ENCODE measurements at places on chromosomes 16 and 17.

- no peak for DNase-seq
Measured at GRCh38 chr17:30957741-30958140, 13.1 kb upstream of the RNF135 start.

DNA sequence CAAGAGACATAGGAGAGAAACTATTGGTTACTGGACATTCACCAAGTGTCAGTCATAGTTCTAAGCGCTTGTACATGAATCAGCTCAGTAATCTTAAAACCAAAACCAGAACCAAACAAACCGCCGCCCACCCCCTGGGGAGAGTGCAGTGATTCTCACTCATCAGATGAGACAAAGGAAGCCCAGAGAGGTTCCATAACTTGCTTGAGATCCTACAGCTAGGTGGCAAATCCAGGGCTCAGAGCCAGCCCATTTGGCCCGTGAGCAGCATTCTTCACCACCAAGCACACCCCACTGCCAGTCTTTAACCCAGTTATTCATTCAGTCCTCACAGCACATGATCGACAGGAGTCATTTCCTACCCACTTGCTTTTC, 37.2 kb upstream of the RGS9 start:
- DNase-seq = peak; percentile 94

GRCh38 chr16:769184-769784, 8.8 kb downstream of the MSLN start:
- no peak for DNase-seq

DNA sequence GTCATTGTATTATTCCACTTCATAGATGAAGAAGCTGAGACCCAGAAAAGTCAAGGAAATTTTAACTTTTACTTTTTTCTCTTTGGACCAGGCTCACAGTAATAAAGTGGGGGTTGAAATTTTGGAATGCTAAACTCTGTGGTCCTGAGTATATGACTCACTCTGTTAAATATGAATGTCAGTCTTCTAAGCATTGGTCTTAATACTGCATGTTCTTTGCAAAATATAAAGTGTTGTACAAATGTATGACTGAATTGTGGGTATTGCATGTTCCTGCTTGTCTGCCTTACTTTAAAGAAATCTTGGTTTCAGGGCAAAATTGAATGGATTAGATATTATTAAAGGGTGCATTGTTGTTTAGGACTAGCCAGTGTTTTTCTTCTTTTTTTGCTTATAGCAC, 950.8 kb upstream of the GOT2 start:
- DNase-seq = no peak

DNA sequence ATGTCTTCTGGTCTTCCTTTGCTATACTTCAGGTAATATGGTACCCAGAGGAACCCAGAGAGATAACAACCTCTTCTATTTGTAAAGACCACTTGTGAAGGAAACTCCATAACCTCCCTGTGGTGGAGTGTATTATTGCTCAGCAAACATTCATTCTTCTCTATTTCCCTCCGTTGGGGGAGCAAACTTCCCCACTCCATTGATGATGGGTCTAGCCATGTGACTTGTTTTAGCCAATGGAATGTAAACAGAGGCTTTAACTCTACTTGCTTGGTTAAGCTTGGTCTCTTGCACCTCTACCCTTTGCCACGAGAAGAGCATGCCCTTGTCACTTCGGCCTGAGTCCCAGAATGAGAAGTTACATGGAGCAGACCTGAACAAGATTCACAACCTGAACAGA, 30.0 kb upstream of the SKAP1 start:
- DNase-seq = no peak

DNA sequence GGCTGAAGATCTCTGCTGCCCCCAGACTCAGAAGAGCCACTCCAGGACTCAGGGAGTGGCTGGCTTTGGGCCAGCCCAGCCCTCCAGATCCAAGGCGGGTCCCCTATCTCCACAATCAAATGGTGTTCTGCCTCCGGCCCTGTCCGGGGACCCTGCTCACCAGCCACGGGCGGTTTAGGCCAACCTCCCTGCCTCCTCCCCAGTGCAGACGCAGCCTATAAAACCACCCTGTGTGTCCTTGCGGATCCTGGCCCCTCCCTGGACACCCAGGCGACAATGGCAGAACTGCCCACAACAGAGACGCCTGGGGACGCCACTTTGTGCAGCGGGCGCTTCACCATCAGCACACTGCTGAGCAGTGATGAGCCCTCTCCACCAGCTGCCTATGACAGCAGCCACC, at the start of gene SLC12A3:
TSS of gene SLC12A3 (plus strand) at position 248 of the 400 bp plus-strand sequence. CDS start at position 277, 29 bp downstream.
- no peak for DNase-seq

DNA sequence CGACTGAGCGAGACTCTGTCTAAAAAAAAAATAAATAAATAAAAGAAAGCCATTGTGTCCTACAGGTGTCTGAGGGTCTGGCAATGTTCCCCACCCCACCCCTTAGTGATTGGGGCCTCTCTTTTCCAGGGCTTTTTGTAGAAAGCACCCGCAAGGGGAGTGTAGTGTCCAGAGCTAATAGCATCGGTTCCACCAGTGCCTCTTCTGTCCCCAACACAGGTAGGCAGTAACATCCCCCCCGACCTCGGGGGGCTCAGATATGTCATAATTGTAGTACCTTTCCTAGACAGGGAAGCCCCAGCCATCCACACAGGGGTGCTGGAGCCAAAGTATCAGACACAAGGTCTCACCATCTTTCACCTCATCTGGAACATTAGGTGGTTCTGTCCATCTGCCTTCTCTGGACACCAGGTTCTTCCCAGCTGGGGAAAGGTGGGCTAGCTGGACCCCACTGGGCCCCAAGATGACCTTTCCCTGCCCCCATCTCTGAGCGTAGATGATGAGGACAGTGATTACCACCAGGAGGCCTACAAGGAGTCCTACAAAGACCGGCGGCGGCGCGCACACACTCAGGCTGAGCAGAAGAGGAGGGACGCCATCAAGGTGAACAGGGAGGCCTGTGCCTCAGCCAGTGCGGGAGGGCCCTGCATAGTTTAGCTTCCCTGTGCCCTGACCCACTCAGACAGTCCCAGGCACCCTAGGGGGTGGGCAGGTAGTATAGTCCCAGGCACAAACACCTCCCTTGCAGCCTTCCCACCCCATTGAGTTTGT, 1.6 kb downstream of the MLX start:
- no peak for DNase-seq

GRCh38 chr17:77118251-77118928, 22.4 kb upstream of the SEC14L1 start:
- no peak for DNase-seq

DNA sequence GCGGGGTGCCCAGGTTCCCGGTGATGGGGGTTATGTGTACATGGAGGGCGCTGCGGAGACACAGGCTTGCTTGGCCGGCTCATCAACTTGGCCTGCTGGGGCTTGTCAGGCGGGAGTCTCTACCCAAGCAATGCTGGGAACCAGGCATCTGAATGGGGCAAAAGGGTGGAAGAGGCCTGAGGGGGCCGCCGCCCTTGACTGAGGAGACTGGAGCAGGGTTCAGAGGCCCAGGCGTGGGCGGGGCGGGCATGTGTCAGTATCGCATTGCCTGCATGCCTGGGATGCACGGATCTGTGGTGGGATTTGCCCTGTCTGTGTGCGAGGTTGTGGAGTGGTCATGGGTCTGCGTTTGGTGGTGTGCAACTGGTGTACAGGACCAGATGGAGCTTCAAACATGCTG, 21.1 kb downstream of the ARHGAP23 start:
- no peak for DNase-seq

DNA sequence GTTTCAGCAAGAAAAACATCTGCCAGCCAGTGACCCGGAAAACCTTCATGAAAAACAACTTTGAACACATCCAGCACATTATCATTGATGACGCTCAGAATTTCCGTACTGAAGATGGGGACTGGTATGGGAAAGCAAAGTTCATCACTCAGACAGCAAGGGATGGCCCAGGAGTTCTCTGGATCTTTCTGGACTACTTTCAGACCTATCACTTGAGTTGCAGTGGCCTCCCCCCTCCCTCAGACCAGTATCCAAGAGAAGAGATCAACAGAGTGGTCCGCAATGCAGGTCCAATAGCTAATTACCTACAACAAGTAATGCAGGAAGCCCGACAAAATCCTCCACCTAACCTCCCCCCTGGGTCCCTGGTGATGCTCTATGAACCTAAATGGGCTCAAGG, 22.2 kb downstream of the SLFN5 start:
- no peak for DNase-seq

- no peak for DNase-seq
Measured at GRCh38 chr17:41111151-41111885, 6.1 kb downstream of the KRTAP4-9 start.

GRCh38 chr17:64110379-64111152, 19.4 kb downstream of the ERN1 start:
- no peak for DNase-seq

GRCh38 chr17:44281570-44281969, 13.6 kb upstream of the SLC4A1 start:
- DNase-seq = no peak

DNA sequence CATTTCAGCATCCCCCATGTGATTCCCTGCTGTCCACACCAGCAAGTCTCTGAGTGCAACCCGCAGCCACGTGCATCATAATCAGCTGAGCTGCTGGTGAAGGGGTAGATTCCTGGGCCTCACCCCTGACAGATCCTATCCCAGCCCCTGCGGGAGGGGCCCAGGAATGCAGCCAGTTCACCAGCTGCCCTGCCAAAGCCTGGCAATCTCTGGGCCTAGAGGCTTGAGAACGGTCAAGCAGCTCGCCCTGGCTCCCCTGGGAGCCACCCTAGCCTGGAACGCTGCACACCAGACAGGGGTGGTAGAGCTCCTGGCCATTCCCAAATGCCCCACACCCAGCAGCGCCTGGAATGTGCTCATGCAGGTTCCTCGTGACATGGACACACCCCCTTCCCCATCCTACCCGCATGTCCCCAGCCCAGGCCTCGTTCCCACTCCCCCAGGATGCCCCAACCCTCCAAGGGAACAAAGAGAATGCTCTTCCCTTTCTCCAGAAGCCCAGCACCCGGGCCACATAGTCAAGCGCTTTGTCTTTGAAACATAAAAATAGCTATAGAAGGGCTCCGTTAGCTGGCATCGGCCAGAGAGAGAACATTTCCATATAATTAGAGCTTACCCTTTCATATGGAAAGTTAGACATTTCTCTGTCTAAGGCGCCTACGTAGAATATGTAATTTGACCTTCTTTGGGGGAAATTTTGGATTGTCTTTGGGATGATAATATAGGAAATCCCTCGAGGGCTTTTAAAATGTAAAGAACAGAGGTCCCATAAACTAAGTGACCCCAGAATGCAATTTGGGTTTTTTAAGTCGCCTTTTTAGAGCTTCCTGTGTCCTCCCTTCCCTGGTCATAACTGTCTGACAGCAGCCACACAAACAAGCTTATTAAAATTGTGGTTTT, 3.4 kb downstream of the CEP295NL start:
- DNase-seq = no peak

DNA sequence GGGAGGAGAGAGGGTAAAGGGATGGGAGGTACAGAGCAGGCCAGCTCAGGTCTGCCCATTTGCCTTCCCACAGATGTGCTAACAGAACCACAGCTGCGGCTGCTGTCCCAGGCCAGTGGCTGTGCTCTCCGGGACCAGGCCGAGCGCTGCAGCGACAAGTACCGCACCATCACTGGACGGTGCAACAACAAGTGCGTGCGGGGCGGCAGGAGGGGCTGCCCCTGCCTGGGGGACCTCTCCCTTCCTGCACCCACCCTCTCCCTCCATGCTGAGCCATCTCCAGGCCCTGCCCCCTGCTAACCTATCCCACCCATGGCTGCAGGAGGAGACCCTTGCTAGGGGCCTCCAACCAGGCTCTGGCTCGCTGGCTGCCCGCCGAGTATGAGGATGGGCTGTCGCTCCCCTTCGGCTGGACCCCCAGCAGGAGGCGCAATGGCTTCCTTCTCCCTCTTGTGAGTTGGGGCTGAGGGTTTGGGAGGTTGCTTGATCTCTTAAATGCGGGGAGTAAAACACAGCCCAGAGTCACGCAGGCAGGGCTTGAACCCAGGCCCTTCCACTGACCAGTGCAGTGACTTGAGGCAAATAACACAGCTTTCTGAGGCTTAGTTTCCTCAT, 1.2 kb downstream of the EPX start:
- no peak for DNase-seq

- DNase-seq = peak; percentile 94
Measured at GRCh38 chr16:4882633-4883285, 35.5 kb downstream of the UBN1 start.

DNA sequence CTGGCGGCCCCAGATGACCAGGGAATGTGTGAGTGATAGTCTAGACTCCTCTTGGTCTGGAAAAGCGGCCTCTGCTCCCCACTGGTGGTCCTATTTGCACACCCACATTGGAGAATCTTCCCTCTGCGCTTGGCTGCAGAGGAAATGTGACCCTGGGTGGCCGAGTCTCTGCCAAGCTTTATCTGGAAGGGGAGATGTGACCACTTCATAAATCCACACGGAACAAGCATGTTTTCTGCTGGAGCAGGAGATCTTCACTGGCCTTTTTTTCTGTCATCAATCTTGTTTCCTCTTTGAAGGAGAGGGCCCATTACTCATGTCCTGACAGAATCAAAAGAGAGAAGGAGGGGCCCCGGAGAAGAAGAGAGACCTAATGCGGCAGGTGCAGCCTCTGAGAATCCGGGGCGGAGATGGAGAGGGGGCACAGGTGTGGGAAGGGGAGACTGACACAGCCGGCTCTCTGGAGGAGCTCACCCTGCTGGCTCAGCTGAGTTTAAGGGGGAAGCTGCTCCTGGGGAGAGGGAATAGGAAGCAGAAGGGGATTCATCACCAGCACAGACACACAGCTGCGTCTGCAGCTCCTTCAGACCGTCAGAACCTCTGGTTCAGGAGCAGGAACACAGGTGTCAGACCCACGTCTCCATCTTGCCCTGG, 116.3 kb downstream of the SOX9 start:
- no peak for DNase-seq

DNA sequence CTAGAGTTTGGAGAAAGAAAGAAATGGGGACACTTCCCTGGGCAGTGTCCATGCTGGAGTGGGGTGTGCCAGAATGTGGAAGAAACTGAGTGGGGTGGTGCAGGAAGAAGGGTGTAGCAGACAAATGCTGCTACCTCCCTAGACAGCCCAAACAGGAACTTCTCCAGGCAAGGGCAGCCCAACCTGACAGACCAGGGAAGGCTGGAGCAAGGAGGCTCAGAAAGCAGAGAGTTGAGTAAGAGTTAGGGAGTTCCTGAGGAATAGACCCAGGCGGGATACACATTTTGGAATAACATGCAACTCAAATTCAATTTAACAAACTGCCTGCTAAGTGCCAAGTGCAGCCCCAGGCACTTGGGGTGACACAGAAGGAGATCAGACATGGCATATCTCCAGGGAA, 1.0 kb upstream of the MYO18A start:
- DNase-seq = no peak

DNA sequence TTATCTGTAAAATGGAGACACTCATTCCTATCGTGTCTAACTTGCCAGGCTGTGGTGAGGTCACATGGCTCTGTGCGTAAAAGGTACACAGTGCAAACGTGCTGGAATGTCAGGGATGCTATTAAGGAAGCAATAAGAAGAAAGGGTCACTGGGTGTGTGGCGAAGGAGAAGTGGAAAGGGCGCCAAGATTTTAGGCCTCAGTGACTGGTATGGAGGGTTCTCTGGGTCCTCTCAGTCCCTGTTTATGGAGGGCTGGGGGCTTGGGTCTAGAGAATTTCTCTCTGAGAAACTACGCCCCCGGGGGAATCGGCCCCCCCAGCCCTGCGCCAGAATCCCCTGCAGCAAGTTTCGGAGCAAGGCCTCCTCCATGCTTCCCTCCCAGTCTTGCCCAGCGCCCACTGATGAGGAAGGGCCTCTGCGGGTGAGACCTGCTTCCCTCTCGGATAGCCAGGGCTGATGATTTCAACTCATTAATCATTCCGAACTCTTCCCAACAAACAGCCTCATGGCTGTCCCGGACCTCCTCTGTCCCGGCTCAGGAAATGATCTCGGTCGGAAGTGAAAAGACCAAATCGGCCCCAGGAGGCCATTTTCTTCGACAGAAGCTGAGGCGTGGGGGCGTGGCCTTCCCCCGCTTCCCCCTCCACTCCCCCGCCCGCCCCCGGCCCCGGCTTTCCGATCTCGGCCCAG, 1.2 kb upstream of the HEXIM1 start:
- DNase-seq = no peak
